Vagina (tissue), 2 donors: ENCODE measurements at places on chromosomes 1 and 21. TPM values are rescaled to one million over a fixed set of nuclear protein-coding genes. Genes with fewer than 3 reads are reported as not detected.

GRCh38 chr1:233138788-233139585 lies 156.5 kb downstream of the PCNX2 start:
- DNase-seq, result no peak

The SYT11 gene
- 20.9 TPM for total RNA-seq

- DNase-seq, result no peak
Measured at GRCh38 chr1:200905411-200906052, 10.8 kb downstream of the INAVA start.

DNA sequence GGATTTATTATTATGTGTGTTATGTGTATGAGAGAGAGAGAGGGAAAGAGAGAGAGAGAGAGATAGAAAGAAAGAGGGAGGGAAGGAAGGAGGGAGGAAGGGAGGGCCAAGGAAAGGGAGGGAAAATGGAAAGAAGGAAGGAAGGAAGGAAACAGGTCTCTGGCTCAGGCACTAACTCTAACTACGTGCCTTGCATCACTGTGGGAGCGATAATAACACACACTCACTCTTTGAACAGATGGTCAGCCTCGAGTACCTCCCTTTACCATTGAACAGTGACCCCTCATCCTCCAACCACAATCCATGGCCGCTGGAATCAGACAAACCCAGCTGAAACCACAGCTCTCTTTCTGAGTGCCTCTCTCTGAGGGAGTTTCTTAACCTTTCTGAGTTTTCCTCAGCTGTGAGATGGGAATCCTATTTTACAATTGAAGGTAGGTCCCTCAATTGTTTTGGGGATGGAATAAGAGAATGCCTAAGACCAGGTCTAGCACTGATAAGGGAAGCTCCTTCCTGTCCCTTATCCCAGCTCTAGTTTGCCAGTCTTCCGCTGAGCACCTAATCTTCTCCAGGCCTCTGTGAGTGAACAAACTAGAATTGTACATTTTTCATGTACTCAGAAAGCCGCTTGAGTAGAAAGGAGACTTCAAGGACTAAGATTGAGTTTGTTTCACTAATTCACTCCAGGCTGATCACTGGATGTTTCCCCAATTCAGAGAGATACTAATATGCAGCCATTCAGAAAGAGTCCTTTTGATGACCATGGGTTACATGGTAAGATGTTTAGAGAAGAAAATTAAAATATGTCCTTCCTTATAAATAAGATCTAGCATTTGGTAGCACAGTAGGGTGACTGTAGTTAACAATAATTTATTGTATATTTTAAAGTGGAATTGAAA lies 62.8 kb downstream of the IRF2BP2 start:
- peak; percentile 56 for DNase-seq

The ADGRL4 gene
- total RNA-seq, result 17.7 TPM

GRCh38 chr21:42632336-42632751 lies 21.1 kb upstream of the PDE9A start:
- no peak for DNase-seq

- no peak for DNase-seq
Measured at GRCh38 chr1:181061891-181062835, 26.3 kb upstream of the IER5 start.

- no peak for DNase-seq
Measured at GRCh38 chr1:961132-961669, 817 bp downstream of the KLHL17 start.

The COL6A1 gene
- total RNA-seq, result 520 TPM

DNA sequence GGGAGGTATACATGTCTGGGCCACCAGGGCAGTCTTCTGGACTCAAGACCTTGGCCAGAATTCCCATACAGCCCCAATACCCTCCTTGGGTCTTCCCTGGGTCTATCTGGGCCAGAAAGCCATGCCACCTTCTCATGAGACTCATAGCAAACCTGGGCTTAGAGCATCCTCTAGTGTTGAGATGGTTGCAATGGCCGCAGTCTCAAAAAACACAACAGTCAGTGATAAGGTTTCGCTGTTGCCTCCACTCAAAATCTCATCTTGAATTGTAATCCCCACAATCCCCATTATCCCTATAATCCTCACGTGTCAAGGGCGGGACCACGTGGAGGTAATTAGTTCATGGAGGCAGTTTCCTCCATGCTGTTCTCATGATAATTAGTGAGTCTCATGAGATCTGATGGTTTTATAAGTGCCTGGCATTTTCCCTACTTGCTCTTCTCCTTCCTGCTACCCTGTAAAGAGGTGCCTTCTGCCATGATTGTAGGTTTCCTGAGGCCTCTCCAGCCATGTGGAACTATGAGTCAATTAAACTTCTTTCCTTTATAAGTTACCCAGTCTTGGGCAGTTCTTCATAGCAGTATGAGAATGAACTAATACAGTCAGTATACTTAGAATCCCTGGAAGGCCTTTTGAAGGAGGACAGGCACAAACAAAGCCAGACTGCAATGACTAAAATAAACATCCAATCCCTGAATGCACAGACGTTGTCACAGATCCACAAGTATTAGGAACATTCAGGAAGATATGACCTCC lies 77.0 kb downstream of the CTH start:
- DNase-seq, result no peak
